ENCODE measurements at places on chromosomes 4 and X.

GRCh38 chr4:88736264-88736663 lies 38.6 kb upstream of the NAP1L5 start:
- DNase-seq = no peak

GRCh38 chr4:36207831-36208520 lies 36.3 kb downstream of the ARAP2 start:
- no peak for DNase-seq

DNA sequence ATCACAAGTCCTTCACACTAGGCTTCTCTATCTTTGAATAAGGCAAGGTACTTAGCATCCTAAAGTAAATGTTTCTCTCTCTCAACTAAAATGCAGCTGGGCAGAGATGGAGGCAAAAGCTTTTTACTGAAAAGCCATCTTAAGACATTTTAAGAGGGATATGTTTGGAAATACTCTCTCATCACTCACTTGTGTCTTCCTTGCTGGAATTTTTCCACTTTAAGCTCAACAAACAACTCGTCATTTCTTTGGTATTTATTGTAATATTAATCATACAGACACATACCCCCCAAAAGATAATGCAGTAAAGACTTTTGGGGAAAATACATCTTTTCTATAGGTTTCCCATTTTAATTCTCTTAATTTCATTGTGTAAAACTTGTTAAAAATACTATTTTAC lies 16.4 kb downstream of the MBNL3 start:
- no peak for DNase-seq

DNA sequence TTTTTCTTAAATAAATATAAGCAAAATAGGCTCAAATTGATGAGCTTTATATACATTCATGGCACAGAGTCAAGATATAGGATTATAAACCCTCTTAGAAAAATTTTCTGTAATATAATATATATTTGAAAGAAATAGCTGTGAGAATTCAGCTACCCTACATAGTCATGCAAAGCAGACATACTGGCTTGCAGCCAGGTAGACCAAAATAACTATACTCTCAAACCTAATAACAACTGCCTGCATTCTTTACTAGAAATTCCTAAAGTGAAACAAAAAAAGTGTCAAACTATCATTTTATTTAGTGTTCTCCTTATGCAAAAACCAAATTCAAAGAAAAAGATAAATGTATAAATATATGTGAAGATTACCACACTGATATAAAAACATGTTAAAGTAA lies 1390.2 kb downstream of the C4orf33 start:
- peak; percentile 80 for DNase-seq

DNA sequence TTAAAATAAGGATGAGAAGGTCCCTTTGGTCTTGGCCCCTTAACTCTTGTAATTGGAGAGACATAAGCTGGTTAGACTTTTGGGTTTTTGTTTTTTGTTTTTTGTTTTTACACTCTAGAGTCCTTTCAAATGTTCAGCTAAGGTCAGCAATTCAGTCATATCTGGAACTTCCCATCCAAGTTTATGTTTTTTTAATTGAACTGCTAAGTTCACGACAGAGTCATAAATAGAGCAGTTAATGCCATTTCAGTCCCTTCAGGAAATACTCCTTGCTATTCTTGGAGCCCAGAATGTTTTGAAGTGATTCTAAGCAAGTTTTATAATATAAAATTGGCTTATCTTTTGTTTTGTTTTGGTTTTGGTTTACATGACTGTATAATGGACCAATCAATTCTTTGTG lies 329.4 kb upstream of the PABPC4L start:
- no peak for DNase-seq

DNA sequence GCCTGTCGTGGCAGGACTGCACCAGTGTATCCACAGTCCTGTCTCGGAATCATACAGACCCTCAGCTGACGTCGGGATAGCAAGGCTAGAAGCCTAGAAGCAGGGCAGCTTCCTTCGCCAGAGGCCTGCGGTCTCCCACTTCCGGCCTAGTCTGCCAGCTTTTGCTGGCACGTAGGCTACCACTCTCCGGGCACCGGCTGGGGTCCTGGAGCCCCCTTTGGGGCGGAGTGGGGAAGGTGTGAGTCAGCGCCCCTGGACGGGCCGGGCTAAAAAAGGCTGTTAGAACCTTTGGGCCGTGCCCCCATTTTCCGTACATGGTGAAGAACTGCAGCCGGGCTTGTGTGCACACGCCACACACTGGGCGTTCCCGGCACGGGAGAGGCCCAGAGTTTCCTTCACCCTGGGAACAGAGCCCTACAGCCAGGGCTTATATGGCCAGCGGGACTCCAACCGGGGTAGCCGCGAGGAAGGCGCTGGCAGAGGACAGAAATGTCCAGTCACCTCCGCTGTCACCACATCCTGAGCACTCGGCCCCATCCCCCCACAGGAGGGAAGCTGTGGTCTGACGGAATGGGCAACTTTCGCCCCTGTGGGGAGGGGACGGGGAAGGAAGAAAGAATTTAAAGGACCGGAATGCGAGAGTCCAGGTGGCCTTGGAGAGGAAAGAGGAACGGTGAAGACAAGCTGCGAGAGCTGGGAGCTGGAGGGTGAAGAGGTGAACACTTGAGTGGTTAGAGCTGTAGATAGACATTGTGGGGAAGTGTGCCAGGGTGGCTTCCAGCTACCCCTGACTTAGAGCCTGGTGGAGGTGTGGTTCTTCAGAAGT lies 4.6 kb downstream of the MAGIX start:
- DNase-seq = peak; percentile 79

DNA sequence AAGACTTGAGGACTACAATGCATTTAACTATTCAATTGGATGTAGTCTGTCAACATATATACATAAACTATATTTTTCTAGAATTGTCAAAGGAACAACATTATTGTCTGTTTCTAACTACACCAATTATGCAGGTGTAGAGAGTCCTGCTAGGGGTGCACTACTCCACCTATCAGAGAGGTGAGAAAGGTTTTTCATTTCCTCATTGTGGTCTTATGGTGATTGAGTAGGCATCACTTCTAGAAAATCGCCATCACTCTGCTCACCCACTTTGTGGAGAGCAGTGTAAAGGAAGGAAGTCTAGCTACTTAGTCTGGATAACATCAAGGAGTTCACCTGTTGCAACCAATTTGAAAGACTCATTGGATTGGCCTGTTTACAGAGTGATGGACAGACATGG lies 4.4 kb upstream of the ADH1C start:
- no peak for DNase-seq

GRCh38 chrX:139506333-139506732 lies 24.2 kb upstream of the F9 start:
- DNase-seq = no peak
